Stimulated activated CD4-positive, alpha-beta T cell treated with anti-CD3 and anti-CD28 coated beads, TNF-alpha, amount 100 ng/mL, for 4 hours (primary cell): ENCODE measurements at places on chromosomes 3 and 15.

DNA sequence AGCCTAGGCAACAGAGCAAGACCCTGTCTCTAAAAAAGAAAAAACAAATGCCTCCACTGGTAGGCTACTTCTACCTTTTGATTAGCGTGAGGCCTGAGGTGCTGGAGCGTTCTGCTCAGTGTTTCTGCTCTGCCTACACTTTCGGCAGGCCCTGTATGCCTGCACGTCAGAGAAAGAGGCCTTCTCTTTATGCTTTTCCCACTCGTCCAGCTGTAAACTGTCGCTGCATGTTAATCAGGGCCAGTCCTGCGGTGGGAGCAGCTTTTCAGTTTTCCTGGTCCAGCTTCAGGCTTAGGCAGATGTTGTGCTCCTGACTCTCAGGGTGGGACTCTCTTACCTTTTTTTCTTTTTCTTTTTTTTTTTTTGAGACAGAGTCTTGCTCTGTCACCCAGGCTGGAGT, 25.3 kb downstream of the CSPG5 start:
- DNase-seq = no peak

GRCh38 chr3:131007782-131008181, 18.8 kb downstream of the ASTE1 start:
- DNase-seq = no peak

- no peak for DNase-seq
Observed at GRCh38 chr15:100016632-100017031, 283.4 kb upstream of the LYSMD4 start.

DNA sequence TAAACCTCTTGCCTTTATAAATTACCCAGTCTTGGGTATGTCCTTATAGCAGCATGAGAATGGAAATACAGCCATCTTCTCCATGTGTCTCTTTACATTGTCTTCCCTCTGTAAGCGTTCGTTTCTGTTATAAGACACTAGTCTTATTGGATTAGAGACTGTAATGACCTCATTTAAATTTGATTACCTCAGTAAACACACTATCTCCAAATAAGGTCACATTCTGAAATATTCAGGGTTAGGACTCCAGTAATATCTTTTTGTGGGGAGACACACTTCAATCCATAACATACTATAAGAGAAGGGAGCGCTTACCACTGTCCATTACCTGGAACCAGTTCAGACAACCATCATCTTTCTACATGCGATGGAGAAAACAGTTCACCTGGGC, 34.3 kb upstream of the CD47 start:
- DNase-seq = no peak

DNA sequence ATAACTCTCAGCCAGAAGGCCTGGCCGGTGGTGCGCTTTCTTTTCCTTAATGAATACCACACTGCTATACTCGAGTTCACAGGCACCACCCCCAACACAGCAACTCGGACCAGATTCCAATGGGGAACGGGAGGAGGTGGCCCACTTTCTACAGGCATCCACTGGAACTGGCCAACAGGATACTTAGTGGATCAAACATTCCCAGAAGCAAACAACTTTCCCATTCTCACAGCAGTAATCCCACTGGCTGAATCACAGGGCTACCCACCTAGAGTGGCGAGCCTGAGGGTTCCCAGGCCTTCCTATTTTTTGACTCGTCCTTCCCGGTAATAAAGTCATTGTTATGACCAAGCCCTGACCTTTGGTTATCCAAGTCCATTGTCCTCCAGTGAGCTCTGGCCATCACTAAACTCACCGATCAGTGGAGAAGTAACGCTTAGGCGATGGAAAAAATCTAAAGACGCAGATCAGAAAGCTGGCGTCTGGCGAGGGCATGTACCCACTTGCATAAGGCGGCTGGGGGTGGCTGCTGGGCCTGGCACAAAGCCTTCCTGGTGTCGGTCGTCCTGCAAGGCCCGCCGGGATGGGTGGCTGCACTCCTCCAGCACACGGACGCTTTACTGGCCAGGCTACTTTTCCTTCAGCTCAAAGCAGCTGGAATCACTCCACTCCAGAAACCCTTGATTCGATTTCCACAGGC, 1.2 kb downstream of the EOGT start:
- no peak for DNase-seq

- no peak for DNase-seq
Observed at GRCh38 chr3:24401090-24401810, 93.4 kb downstream of the THRB start.

- DNase-seq = no peak
Observed at GRCh38 chr15:39432026-39432425, 148.9 kb upstream of the THBS1 start.

GRCh38 chr3:134641671-134642300, 9.0 kb downstream of the KY start:
- no peak for DNase-seq

DNA sequence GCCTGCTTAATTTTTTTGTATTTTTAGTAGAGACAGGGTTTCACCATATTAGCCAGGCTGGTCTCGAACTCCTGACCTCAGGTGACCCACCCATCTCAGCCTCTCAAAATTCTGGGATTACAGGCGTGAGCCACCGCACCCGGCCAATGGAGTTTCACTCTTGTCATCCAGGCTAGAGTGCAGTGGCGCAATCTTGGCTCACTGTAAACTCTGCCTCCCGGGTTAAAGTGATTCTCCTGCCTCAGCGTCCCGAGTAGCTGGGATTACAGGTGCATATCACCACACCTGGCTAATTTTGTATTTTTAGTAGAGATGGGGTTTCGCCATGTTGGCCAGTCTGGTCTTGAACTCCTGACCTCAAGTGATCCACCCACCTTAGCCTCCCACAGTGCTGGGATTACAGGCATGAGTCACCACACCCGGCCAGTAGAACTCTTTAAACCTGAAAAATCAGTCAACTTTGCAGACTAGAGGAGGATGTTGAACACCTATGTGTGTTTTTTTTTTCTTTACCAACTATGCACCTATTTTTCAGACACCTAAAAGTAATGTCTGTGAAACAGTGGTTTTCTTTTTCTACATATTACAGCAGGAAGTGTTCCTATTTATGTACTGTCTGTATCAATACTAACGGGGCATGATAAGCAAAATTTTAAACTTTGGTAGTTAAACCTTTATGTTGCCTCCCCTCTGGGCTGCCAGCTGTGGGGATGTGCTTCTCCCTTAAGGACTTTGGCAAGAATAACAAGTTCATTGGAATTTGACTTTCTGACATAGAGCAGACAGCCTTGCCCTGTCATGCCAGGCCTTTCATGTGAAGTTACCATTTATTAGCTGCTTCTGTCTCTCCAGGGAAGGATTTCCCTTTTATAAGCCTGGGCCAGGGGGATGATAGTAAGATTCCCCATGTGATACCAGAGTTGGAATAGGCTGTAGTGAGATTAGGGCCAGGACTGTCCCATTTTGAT, 8.1 kb downstream of the ARIH2 start:
- DNase-seq = no peak

DNA sequence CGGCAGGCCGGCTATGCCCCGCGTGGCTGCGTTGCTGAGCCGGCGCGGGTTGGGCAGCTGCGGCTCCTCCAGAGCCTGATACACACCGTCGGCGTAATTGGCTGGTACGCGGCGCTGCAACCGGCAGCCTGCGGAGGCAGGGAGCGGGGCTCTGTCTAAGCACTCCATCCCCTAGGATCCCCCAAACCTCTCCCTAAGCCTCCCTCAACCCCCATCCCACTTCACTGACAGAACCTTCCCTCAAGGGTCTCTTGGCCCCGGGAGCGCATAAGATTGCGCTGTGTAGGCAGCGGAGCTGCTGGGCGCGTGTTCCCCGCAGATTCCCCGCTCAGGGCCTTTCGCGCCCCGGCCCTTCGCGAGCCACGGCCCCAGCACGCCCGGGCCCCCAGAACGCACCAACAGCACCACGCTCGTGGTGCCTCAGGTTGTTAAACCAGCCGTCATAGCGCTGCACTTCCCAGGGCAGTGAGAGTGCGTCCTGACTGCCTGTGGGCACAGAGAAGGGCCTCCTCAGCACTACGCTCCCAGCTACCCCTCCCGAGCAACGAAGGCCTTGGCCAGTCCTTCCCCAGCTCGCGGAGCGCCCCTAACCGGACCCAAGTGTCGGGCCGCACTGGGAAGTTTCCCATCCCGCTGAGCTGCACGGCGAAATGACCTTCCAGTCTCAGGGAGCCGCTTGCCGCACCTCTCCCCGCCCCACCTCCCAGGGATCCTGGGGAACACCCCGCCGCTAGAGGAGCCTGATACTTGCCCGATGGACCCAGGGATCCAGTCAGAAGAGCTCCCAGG, 1.2 kb downstream of the DUOX2 start:
- no peak for DNase-seq

GRCh38 chr3:50612234-50612882, 784 bp upstream of the CISH start:
- DNase-seq = no peak

- DNase-seq = no peak
Observed at GRCh38 chr3:100614941-100615340, 5.5 kb downstream of the ADGRG7 start.

GRCh38 chr3:3340526-3340925, 161.0 kb upstream of the CRBN start:
- no peak for DNase-seq

GRCh38 chr3:71528816-71529215, 54.7 kb downstream of the FOXP1 start:
- no peak for DNase-seq

DNA sequence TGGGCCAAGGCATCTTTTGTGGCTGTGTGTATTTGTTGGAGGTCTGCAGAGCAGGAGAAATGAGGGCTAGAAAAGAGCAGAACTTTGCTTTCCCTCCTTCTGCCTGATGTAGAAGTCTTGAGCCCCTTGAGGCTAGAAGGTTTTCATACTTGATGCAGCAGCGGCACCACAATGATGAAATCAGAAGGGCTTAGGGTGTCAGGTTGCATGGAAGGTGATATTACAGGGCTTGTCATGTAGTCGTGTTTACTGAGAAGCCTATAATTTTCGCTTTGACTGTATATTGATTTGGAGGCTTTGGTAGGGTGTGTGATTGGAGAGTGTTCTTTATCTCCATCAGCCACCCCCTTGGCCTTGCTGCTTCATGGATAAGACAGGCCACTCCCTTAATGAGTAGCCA, 339.8 kb downstream of the THSD4 start:
- no peak for DNase-seq
